Activated CD4-positive, alpha-beta T cell treated with anti-CD3 and anti-CD28 coated beads, Interleukin-2, Interleukin-4, amounts not matched to agents 100 ng/mL and 50 ng/mL, durations not matched to agents 16 hours and 8 hours (primary cell): ENCODE measurements at places on chromosomes 1 and 21.

GRCh38 chr1:17108786-17109185 lies 10.5 kb downstream of the PADI2 start:
- DNase-seq: no peak

DNA sequence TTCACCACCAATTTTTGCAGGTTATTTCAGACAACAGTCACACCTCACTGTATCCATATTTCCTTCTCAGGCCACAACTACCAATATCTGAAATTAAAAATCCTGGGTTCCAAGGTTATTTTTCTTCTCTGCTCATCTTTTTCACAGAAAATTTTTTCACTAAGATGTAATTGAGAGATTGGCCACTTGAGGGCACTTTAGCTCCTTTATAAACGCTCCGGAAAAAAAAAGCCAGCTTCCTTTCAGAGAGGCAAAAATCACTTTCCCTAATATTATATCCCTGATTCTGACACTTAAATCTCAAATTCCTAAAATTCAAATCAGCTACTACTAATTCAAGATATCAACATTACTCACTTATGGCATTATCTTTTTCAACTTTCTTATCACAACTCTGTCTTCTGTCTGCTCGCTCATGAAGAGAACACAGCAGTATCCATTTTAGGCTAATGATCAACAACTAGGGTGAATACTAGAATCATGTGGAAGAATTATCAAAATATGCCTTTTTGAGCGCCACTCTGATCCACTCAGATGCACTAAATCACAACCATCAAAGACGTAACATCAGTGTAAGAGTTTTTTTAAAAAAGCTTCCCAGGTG lies 101.4 kb upstream of the RGS1 start:
- peak; percentile 26 for DNase-seq

- DNase-seq: peak; percentile 69
Measured at GRCh38 chr1:10507111-10507879, 32.5 kb downstream of the PEX14 start.

- no peak for DNase-seq
Measured at GRCh38 chr21:45423201-45423955, 18.4 kb downstream of the COL18A1 start.

DNA sequence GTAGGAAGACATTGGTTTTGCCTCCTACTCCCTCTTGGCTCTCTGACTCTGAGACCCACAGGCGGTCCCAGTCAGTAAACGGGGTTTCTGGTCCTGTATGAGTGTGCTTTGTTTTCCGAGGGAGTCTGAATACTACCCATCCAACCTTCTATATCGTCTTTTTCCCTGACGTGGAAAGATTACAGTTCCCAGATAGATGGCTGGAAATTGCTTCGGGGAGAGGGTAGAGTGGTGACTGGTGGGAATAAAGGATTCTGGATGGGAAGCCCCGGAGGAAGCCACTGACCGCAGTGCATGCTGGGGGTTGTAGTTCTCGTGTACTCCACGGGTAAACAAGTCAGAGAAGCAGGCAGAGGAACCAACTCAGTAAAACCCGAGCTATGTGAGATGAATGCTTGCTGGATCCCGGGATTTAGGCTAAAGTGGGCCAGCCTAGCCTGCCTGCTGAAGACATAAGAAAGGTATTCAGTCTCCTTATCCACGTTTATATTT lies 66.2 kb upstream of the IRF2BP2 start:
- peak; percentile 48 for DNase-seq

GRCh38 chr1:174912264-174912663 lies 87.5 kb upstream of the CACYBP start:
- peak; percentile 75 for DNase-seq

GRCh38 chr1:91731815-91732214 lies 154.1 kb downstream of the TGFBR3 start:
- peak; percentile 84 for DNase-seq

GRCh38 chr1:178294654-178295053 lies 200.8 kb downstream of the RASAL2 start:
- DNase-seq: no peak

- no peak for DNase-seq
Measured at GRCh38 chr21:35232545-35233176, 183.6 kb upstream of the RUNX1 start.

- no peak for DNase-seq
Measured at GRCh38 chr1:18800258-18800657, 59.2 kb downstream of the TAS1R2 start.

DNA sequence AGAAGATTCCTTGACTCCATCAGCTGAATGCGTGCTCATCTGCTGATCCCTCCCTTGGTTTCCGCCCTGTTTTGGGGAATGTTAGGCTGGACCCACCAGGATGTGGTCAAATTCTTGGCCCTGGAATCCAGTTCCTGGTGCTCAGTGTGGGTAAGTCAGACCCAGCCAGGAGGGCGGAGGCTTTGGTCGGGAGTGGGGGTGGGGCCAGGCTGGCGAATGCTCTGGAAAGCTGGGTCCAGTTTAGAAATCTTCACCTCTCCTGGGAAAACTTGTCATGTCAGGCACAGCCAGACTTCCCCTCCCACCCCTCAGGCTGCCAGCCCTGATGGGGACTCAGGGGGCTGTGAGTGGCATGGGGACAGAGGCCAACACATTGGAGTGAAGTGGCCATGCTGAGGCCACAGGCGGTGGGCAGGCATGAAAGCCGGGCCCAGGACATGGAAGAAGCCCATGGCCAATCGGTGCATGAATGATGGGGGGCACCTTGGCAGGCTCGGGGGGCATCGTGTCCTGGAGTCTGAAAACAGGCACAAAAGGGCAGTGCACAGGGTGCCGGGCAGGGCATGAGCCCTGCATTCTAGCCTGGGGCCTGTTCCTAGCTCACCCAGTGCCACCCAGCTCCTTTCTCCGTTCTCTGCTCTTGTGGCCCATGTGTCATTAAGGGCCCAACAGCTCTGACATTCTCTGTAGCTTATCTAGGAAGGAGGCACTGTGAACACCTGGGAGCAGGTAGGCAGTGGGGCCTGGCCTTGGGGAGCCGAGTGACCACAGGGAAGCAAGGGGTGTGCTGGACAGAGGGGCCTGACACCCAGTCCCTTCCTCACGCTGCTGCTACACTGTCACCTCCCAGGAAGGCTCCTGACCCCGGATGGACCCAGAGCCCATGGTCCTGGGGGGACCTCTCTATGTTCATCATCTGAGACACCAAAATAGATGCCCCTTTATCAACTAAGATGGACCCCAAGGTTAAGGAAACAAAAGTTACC lies 14.6 kb upstream of the PADI1 start:
- no peak for DNase-seq

DNA sequence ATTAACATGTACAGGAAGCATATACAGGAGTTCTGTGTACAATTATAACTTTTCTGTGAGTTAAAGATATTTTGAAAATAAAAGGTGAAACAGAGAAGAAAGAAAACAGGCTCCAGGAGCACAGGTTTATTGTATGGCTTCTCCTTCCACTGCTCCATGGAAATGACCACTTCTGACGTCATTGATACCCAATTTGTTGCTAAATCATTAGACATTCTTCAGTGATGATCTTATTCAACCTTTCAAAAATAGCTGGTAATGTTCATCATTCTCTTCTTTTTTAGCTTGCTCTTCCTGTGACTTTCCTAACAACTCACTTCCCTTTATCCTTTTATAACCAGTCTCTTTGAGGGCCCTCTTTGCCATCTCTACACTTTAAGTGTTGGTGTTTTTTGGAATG lies 77.8 kb downstream of the KCNK2 start:
- no peak for DNase-seq

- no peak for DNase-seq
Measured at GRCh38 chr1:6632588-6633514, 8.2 kb downstream of the THAP3 start.

- DNase-seq: no peak
Measured at GRCh38 chr1:75992312-75992711, 60.1 kb upstream of the ASB17 start.

DNA sequence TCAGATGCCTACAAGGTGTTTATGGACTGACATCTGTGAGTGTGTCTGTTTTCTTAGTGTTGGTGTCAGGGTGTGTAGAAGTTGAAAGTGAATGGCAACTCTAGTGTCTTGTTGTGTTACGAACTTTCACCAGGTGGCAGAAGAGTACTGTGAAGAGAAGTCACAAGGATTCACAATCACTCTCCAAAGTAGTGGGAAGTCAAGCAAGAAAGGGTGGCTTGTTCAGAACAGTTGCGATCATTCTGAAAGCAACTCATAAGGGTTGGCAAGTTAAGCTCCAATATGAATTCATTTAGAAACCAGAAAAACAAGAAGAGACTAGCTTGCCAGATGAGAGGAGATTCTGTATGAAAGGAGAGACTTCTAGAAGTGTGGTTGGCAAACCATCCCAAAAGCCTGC lies 86.1 kb downstream of the FASLG start:
- DNase-seq: peak; percentile 82

GRCh38 chr1:159915571-159916241 lies 9.6 kb downstream of the TAGLN2 start:
- DNase-seq: no peak

DNA sequence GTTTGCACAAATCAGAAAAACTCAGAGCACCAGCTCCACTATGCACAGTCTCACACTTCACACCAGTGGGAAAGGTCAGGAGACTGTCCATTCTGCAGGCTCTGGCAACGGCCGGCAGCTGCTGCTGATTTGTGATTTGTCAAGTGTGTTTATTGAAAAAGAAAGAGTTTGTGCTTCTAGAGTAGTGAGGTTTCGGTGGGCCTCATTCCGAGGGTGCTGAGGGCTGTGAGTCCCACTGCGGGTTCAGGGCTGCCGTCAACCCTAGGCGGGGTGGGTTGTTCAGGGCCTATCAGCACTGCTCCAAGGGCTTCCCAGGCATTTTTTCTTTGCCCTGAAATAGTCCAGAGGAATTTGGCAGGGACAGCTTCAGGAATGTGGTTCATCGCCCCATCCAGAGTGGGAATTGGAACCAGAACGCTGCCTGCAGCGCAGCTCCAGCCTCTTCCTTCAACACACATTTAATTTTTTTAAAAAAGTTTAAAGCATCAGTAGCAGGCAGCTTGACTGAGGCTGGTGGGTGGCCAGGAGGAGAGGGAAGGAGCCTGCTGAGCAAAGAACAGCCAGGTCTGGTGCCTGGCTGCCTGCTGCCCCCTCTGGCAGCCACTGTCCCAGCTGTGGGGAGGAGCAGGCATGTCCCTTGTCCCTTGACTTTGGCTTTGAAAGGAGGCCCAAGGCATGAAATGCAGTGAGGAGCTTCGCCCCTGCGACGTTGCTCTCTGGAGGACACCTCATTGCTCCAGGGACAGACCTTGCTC lies 19.7 kb downstream of the STUM start:
- no peak for DNase-seq

DNA sequence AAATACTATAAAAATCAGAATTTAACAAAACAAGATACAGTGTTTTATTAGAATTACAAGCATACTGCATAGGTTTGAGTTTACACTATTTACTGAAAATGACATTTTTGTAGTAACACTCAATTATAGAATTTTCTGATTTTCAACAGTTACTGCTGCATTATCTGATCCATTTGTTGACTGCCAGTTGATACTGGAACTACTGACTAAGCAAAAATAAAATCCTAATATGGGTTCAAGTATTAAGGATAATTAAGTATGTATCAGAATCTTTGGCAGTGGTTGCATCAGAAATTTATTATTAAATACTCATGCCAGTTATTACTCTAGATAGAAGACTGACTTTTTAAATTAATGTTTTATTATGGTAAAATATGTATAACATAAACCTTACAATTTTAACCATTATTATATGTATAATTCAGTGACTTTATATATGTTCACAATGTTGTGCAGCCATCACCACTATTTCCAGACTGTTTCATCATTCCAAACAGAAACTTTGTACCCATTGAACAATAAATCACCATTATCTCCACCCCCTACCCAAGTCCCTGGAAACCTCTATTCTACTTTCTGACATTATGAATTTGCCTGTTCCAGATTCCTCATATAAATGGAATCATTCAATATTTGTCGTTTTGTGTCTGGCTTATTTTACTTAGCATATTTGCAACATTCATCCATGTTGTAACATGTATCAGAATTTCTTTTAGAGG lies 58.2 kb upstream of the GPR88 start:
- DNase-seq: no peak

GRCh38 chr1:19038096-19038495 lies 81.6 kb upstream of the IFFO2 start:
- DNase-seq: no peak

DNA sequence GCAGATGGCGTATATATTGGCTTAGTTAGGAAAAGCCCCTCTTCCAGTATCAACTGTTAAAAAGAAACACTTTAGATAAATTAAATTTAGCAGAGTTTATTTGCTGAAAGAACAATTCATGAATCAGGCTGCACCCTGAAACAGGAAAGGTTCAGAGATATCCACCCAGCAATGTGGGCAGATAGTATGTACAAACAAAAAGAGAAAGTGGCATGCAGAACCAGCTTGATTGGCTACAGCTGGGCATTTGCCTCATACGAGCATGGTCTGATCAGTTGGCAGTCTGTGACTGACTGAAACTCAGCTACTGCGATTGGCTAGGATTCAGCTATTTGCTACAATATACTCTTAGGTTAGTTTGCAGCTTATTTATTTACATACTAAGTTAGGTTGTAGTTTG lies 98.2 kb downstream of the ZC3H11B start:
- DNase-seq: no peak

GRCh38 chr1:30377230-30378002 lies 346.0 kb downstream of the MATN1 start:
- no peak for DNase-seq

DNA sequence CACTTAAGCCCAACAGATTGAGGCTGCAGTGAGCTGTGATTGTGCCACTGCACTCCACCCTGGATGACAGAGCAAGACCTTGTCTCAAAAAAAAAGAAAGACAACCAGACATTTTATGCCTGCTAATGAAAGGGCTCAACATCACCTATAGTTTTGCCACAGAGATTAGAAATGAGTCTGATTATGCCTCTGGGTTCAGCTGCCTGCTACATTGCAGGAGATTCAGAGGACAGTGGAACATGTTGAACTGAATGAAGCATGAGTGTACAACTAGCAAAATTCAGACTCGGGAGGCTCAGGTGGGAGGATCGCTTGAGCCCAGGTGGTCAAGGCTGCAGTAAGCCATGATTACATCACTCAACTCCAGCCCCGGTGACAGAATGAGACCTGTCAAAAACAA lies 46.0 kb downstream of the EXO1 start:
- DNase-seq: no peak

- no peak for DNase-seq
Measured at GRCh38 chr1:29800522-29800956, 564.2 kb downstream of the PTPRU start.

DNA sequence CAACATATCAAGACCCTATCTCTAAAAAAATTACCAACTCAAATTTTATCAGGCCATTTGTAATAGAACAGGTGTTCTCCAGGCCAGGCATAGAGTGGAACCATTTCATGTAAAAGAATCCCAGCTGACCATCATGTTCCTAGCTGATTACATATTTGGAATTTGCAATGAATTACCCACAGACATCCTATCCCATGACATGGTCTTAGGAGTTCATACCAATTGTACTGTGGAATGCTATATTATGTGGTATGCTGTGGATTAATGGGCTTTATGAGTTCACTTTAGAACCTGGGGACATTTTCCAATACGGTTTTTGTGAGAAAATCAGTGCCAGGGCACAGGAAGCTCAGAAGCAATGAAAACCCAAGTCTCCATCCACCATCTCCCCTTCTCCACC lies 110.3 kb downstream of the ZNF281 start:
- no peak for DNase-seq
